ENCODE measurements at places on chromosomes 1 and 21.

DNA sequence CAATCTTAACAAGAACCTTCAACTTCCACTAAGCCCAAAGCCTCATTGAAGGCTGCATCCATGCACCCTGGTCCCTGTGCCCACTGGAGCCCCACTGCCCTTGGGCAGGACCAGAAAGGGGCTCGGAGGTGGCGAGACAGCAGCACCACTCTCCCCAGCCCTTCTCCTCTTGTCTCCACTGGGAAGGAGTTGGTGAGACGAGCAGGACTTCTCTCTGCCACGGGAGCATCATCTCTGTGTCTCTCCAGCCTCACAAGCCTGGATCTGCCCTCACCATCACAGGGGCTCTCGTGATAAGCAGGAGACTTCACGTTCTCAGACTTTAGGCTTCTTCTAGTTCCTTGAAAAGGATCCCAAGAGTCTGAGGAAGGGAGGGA lies 7.2 kb upstream of the ETV3L start:
- DNase-seq = no peak

- no peak for DNase-seq
Observed at GRCh38 chr21:28932717-28933116, 60.0 kb downstream of the LTN1 start.

DNA sequence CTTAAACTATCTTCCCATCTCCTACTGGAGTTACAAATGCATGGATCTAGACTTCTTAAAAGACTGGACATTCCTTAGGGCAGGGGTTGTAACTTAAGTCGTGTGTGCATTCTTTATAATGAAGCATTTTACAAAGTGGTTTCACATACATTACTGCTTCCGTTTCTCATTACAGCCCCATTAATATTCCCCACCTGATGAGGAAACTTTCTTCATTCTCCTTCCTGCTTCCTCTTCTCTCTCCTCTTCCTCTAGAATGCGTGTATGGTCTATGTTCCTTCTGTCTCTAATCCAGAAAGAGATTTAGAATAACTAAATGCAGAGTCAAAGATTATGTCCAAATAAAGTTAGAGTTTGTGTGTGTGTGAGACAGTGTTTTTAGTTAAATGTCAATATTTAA lies 1.8 kb upstream of the CAP1 start:
- no peak for DNase-seq

DNA sequence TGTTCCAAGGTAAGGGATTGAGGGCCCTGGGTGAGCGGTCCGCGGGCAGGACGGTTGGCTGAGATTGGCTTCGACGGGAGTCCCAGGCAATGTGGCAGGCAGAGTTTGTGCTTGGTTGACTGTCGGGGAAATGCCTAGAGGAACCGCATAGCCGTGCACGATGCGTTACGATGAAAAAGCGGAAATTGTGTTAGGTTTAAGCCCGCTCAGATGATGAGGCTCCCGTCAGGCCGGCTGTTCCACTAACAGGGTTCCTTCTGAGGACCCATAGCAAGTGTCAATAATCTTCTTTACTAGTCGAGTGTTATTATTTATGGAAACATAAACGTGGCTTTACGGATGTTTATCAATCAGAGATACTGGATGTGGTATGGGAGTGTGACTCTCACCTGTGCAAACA lies 117.8 kb upstream of the COL6A1 start:
- no peak for DNase-seq

DNA sequence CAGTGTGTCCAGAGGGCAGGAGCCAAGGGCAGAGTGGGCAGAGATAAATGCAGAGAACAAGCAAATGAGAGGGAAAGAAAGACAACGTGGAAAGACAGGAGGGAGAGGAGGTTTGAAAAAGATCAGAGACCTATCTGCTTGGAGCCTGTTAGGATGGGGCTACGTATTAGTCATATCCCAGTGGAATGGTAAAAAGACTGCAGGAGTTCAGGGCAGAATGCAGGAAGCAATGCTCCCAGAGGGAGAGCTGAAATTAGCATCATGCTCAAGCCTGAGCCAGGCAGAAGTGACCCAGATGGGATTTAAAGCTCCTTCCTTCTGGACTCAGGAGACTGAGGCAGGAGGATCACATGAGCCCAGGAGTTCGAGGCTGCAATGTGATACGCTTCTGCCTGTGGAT lies 261.3 kb upstream of the CHRM3 start:
- DNase-seq = no peak

DNA sequence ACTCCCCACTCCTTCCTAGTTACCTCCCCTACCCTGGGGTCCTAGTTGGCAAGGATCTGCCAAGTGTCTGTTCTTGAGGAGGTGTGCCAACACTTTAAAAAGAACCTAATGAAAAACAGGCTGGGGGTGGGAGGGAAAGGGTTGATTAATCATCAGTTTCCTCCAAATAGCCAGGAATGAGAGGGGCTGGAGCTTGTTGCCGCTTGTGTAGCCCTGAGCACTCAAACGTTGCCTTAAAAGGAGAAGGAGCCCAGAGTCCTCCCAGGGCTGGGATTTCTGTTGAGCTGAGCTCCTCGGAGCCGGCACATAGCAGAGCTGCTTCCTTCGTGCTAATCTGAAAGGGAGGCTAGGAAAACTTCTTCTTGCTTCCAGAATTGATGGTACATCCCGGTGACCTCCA lies 15.9 kb downstream of the SHISA4 start:
- no peak for DNase-seq

DNA sequence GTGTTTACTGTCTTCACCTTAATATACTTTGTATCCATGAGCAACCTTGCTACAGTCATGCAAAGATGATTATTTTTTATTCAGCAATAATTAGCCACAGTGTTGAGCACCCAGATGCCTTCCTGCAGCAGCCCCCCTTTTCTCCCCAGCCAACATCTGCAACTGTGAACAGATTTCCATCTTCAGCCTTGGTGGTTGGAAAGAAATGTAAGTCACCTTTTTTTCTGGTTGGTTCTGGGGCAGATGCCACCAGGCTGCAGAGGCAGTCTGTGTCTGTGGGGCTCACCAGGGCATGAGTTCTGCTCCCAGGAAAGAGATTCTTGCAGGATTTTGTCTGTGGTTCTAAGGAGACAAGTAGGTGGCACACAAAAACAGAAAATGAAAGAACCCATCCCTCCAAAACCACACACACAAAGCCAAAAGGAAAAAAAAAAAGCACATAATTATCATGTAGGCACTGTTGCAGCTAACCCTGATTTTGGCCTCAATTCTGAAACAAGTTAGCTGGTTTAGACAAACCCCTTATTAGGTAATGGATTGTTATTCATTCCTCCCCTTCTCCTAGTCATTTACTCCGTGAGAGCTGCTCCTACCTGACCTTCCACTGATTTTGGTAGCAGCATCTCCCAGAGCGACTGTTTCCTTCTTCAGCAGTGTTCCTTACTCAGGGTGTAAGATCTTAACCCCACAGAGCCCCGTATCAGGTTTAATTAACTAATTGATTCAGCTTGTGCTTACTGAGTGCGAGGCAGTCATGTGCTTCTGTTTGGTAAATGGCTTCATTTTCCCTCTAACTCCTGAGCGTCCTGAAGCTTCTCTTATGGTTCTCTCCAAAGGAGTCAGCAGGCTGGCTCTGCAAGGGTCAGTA lies 36.5 kb downstream of the GALNT2 start:
- no peak for DNase-seq

- no peak for DNase-seq
Observed at GRCh38 chr21:34012640-34013039, 60.7 kb upstream of the MRPS6 start.

- DNase-seq = peak; percentile 57
Observed at GRCh38 chr1:155970531-155971167, 7.7 kb downstream of the ARHGEF2 start.

DNA sequence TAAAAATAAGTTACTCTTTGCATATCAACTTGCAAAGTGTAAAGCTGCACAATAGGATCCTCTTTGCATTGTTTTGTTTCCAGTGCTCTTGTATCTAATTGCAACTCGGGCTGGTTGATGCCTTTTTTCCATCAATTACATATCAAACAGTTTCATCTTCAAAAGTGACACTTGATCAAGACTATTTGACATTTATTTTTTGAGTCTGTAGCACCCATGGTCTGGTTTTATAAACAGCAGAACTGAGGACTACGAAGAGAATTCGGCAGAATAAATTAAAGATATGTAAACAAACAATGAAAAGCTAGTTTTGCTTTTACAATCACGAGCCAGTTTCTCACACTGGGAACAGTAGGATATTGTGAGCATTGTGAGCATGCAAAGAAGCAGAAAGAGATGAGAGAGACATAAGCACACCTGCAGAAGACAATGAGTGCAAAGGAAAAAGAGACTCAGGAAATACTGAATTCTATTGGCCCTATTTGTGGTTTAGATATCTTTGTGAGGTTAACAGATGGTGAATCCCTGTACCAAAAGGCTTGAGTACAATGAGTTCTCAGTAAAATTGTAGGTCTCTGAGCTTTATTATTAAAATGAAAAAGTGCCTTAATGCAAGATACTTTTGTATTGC lies 45.4 kb downstream of the RPL5 start:
- no peak for DNase-seq

DNA sequence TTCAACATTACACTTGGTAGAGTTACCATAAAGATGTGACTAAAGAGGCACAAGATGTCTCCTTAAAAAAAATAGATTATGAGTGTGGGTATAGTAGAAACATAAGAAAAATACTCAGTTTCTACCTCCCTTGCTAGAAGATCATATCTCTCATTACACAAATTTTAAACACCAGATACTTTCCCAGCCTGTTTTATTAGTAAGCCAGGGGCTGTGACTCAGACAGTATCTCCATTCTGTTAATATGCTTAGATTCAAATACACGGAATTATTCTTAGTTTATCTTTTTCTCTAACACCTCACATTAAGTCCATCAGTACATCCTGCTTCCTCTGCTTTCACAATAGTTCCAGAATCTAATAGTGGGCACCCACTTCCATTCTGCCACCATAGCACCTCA lies 561.8 kb upstream of the ADAMTS5 start:
- DNase-seq = no peak

DNA sequence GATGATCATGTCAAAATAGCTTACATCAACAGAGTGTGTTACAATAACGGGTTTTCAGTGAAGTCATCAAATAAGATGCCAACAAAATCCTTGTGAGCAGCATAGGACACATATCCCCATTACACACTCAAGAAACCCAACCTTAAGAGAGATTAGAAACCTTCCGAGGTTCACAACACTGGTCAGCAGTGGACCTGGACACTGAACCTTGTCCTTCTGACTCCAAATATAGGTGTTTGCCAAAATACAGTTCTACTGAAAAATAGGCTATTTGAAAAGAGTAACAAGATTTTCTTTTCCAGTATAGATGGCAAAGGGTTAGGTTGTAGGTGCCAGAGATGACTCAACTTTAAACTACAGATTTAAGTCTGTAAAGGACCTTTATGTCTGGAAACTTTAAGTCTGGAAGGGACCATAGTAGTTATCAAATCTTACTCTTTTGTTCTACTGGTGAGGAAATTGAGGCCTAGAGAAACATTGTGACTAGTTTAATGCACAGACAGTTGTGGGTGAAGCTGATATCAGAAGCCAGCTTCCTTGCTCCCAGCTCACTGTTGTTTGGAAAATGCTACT lies 811 bp upstream of the REG4 start:
- DNase-seq = no peak

DNA sequence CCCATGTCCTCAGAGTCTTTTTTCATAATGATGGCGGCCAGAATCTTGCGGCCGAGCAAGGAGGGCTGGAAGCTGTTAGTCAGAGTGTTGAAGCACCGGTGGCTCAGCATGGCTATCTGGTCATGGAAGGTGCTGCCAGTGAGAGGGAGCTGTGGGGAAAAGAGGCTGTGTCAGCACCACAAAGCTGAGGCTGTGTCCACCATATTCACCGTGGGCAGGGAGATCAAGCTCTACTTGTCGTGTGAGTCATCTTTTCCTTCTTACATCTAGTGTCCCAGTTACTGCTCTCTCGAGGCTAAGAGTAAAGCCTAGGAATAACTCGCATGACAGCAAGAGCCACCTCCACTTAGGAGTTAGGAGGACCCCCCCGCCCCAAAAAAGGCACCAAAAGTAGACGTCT lies 18.2 kb downstream of the ADAR start:
- no peak for DNase-seq

DNA sequence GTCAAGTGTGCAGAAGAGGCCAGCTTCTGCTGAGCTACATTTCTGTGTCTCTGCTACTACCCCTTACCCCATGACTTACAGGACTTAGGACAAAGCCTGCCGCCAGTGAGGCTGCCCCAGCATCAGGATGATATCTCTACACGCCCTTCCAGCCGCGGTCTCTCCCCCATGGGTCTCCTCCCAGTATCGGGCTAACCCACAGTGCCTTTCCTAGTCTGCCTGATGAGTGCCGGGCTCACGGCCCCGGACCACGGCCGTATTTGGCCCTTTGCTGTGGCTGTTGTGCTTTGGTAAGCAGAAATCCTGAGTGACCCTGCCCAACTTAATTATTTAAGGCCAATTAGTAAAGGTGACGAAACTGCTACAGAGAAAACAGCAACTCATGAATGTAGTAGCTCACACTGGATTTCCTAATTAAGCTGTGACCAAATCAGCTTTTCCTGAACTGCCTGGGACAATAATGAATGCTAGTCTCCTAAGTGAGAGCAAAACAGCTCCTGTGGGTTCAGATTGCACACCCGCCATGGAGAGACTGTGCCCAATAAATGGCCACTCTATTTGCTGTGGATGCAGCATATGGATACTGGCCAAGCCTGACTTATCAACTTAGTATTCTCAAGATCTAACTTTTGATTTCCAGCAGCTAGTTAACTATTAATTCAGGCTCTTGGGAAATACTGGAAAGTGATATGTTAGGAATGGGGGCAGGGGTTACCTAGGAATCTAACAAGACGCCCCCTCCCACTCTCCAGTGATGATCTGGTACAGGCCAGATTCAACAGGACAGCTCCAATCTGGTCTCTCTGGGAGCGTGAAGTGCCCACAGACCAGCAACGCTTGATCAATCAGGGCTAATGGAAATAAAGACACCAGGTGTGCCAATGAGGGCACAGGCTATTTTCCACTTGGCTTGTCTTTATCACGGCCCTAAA lies 123.3 kb upstream of the IFFO2 start:
- DNase-seq = no peak

DNA sequence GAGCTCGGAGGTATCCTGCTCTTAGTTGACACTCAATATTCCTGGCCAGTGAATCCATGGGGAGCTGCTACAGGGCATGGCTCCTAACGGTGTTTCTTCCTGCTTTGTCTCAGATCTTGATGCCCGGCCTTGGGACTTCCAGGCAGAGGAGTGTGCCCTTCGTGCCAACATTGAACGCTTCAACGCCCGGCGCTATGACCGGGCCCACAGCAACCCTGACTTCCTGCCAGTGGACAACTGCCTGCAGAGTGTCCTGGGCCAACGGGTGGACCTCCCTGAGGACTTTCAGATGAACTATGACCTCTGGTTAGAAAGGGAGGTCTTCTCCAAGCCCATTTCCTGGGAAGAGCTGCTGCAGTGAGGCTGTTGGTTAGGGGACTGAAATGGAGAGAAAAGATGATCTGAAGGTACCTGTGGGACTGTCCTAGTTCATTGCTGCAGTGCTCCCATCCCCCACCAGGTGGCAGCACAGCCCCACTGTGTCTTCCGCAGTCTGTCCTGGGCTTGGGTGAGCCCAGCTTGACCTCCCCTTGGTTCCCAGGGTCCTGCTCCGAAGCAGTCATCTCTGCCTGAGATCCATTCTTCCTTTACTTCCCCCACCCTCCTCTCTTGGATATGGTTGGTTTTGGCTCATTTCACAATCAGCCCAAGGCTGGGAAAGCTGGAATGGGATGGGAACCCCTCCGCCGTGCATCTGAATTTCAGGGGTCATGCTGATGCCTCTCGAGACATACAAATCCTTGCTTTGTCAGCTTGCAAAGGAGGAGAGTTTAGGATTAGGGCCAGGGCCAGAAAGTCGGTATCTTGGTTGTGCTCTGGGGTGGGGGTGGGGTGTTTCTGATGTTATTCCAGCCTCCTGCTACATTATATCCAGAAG lies 16.7 kb downstream of the ALX3 start:
- peak; percentile 80 for DNase-seq
